NCI-H2029 treated with DMSO at 0.1 percent for 48 hours (cell line): ENCODE measurements at places on chromosomes 1 and 21.

DNA sequence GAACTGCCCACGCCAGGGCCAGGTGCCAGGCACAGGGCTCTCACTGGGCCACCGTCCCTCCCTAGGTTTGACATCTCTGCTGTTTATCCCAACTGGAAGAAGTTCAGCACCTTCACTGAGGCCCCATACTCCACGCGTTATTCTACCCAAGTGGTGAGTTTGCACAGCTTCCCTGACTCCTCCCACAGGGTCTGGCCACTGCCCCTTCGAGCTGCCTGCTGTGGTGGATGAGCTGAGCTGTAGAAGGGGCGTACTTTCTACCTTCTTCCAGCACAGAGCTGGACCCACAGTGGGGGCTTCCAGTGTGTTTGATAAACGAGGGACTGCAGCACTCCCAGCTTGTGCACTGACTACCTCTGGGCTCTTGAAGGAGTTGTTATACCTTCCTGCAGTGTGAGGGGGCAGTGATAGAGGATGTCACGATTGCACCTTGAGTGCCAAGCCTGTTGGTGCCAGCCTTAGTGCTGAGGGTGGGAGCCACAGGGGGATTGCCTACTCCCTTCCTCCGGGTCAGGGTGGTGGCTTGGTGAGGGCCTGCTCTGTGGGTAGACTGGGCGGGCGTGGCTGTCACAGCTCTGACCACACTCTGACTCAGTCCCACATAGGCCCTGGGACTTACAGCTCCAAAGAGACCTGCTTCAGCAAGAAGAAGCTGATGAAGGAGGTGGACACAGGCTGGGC, 5.9 kb upstream of the TTC22 start:
- DNase-seq = no peak

GRCh38 chr1:117069220-117069844, 9.2 kb downstream of the TTF2 start:
- DNase-seq = no peak

GRCh38 chr1:42742617-42743316, 2.7 kb upstream of the CLDN19 start:
- no peak for DNase-seq

GRCh38 chr1:59977075-59977410, 50.5 kb upstream of the CYP2J2 start:
- no peak for DNase-seq

DNA sequence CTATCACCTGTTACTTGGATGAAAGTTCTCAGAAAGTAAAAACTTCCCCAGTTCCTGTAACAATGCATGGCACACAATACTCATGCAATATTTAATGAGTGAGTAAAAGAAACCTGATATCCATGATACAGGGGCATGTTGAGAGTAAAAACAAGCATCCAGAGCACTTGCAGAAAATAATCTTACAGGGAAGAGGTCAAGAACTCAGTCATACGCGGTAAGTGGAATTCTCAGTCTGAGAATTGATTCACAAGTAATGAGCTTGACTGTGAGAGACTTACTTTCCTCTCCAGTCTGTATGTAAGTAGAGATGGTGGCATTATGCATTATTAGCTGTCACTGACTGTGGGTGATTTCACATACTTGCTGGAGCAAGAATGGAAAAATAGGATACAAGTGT, 976.9 kb downstream of the BRINP3 start:
- DNase-seq = no peak

DNA sequence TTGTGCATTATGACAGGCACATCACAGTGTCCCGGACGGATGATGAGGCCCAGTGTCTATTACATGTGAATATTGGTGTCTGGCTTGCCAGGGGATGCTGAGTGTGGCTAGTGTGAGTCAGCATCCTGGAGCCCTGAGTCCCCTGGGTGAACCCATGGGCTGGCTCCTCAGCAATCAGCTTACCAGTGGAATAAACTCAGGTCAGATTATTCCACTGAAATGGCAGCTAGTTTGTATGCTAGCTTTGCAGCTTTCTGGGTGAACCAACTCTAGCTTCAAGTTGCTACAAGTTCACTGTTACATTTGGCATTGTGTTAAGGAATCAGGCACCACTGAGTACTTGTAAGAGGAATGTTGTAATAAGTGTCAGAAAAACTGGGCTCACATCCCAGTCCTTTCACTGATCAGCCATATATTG, 23.9 kb upstream of the RPTN start:
- DNase-seq = no peak
